ENCODE measurements at places on chromosomes 5 and 9. TPM values are rescaled to one million over a fixed set of nuclear protein-coding genes. Genes with fewer than 3 reads are reported as not detected.

PHAX gene
- total RNA-seq: 39.1 TPM

KCNN2 gene
- total RNA-seq: not detected

OR1Q1 gene
- total RNA-seq: 0.08 TPM

FSD1L gene
- total RNA-seq: 1.8 TPM

ORM2 gene
- not detected for total RNA-seq

HSPB3 gene
- 0.45 TPM for total RNA-seq

SEMA5A gene
- 69.7 TPM for total RNA-seq

IFNA21 gene
- not detected for total RNA-seq

MRPS27 gene
- total RNA-seq: 39.2 TPM

BTNL8 gene
- total RNA-seq: not detected

FGFR4 gene
- 0.12 TPM for total RNA-seq

IL13 gene
- total RNA-seq: not detected

SPATA31E1 gene
- not detected for total RNA-seq

IL5 gene
- total RNA-seq: not detected

HRCT1 gene
- 12.0 TPM for total RNA-seq

LIX1 gene
- not detected for total RNA-seq

PRR16 gene
- 3.7 TPM for total RNA-seq

ERBIN gene
- total RNA-seq: 22.3 TPM

MAP1B gene
- total RNA-seq: 145 TPM

PCDHB6 gene
- total RNA-seq: 0.08 TPM

LCN15 gene
- not detected for total RNA-seq

PCDHGC3 gene
- 29.7 TPM for total RNA-seq

FAT2 gene
- total RNA-seq: under 0.01 TPM

ENTPD2 gene
- total RNA-seq: not detected

ENTREP1 gene
- 0.23 TPM for total RNA-seq

DMRT3 gene
- not detected for total RNA-seq

IL9 gene
- not detected for total RNA-seq

ASPN gene
- 13.0 TPM for total RNA-seq

SPATA31A3 gene
- not detected for total RNA-seq

TBC1D2 gene
- total RNA-seq: 8.2 TPM

GPR151 gene
- total RNA-seq: not detected

DMRT2 gene
- 0.45 TPM for total RNA-seq

LTC4S gene
- 1.3 TPM for total RNA-seq

PCDHB4 gene
- total RNA-seq: 0.23 TPM

Measured in smooth muscle cell of the coronary artery (primary cell).